ENCODE measurements at places on chromosomes 16 and 17. TPM values are rescaled to one million over a fixed set of nuclear protein-coding genes. Genes with fewer than 3 reads are reported as not detected.

The KRT33A gene
- total RNA-seq = not detected

The IGSF6 gene
- not detected for total RNA-seq

The GPR139 gene
- not detected for total RNA-seq

The C16orf95 gene
- 3.3 TPM for total RNA-seq

GRCh38 chr17:71846561-71847110 is 274.2 kb upstream of the SOX9 start:
- DNase-seq = peak; percentile 29

DNA sequence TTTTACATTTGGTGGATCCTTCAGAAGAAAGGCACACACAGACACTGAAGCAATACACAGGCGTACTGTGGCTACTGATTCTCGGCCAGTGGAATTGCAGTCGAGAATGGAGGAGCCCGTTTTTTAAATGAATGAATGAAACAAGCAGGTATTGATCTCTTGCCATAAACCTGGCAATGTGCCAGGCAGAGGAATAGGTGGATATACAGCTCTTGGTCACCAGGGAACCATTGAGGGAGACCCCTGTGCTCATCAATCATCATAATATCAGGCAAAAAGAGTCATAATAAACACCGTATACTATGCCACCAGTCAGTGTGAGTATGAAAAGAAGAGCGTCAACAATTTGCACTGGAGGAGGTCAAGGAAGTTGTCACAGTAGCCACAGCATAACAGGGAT is 140.3 kb upstream of the FOXF1 start:
- DNase-seq = no peak

DNA sequence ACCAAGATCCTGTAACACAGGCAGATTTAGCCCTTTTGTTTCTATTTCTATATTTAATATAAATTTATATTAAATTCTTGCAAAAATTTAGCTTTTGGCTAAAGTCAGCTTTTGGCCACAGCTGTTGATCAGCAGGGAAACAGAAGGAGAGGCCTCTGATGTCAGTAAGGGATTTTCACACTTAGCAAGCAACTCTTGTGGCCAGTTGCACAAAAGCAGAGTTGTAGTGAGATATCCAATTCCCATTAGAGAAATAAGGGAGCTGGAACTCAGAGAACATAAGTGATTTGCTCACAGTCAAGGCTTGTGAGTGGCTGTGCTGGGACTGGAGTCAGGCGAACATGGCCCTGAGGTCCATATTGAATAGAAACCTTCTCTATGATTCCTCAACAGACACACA is 16.7 kb upstream of the HEATR6 start:
- DNase-seq = no peak

- no peak for DNase-seq
Observed at GRCh38 chr17:4214157-4214556, 49.6 kb downstream of the ANKFY1 start.

- peak; percentile 59 for DNase-seq
Observed at GRCh38 chr17:1232786-1233185, 37.5 kb upstream of the BHLHA9 start.

DNA sequence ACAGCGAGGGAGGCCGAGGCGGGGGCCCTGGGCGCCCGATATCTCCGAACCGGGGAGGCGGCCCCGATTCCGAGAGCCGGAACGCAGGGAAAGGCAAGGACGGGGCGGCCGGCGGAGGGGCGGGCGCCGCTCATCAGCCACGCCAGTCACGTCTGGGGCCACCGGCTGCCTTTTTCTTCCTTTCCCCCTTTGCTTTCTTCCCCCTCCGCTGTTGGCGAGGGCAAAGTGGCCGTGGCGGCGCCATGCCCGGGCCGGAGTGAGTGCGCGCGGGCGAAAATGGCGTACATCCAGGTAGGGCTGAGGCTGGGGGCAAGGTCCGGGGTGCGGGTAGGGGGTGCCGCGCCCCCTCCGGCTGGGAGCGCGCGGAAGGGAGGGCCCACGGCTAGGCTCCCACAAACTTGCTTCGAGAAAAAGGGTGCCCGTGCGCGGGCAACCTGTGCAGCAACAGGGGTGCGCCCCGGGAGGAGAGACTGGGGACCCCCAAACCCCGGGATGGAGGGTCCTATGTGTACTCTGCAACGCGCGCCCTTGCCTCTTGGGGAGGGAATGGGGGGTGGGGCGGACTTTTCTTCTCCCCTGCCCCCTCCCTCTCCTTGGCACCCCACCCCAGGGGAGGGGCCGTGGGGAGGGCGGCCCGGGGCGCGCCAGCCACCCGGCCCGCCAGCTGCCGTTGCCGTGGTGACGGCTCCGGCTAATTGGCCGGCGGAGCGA is 486 bp downstream of the SYT17 start:
- DNase-seq = no peak

GRCh38 chr16:2438121-2438520 is 8.9 kb downstream of the CCNF start:
- no peak for DNase-seq

- peak; percentile 90 for DNase-seq
Observed at GRCh38 chr16:57807968-57808528, 5.8 kb upstream of the KIFC3 start.

DNA sequence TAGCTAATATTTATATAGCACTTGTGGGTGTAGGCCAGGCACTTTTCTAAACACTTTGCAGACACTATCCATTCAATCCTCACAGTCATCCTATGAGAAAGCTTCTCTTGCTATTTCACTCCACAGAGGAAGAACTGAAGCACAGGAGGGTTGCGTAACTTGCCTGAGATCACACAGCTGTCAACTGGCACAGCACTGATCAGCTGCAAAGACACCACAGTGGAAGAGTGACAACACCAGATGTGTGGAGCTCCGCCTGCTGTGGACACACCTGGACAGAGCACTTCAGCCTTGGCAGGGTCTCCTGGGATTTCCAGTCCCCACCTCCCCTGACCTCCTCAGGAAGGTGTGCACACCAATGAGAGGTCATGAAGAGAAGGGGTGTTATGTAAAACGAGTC is 13.3 kb upstream of the CNEP1R1 start:
- no peak for DNase-seq

DNA sequence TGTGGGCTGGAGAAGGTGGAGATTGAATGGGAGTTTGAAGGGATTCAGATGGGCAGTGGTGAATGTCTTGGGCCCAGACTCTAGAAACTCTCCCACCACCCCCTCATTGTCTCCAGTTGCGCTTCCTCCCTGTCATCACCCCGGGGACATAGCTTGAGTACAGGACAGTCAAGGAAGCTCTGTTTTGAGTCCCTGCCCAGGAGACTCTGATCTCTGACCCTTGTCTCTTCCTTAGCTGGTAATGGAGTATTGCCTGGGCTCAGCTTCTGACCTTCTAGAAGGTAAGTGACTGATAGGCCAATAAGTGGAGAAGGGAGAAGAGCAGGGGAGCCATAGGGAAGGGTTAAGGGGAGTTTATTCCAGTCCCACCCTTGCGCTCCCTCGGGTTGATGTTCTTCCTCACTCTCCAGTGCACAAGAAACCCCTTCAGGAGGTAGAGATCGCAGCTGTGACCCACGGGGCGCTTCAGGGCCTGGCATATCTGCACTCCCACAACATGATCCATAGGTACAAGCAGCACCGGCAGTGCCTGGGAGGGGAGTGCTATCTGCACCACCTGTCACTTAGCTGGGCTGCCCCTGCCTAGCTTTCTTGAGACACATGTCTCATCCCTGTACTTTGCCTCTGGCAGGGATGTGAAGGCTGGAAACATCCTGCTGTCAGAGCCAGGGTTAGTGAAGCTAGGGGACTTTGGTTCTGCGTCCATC is 5.0 kb downstream of the TAOK2 start:
- DNase-seq = no peak

- DNase-seq = no peak
Observed at GRCh38 chr17:38597375-38597774, 8.4 kb downstream of the SRCIN1 start.

GRCh38 chr17:55959756-55960155 is 193.5 kb upstream of the ANKFN1 start:
- no peak for DNase-seq

GRCh38 chr17:42989141-42989540 is 8.8 kb downstream of the RUNDC1 start:
- DNase-seq = no peak

- DNase-seq = no peak
Observed at GRCh38 chr16:11169641-11170040, 86.4 kb downstream of the SOCS1 start.

DNA sequence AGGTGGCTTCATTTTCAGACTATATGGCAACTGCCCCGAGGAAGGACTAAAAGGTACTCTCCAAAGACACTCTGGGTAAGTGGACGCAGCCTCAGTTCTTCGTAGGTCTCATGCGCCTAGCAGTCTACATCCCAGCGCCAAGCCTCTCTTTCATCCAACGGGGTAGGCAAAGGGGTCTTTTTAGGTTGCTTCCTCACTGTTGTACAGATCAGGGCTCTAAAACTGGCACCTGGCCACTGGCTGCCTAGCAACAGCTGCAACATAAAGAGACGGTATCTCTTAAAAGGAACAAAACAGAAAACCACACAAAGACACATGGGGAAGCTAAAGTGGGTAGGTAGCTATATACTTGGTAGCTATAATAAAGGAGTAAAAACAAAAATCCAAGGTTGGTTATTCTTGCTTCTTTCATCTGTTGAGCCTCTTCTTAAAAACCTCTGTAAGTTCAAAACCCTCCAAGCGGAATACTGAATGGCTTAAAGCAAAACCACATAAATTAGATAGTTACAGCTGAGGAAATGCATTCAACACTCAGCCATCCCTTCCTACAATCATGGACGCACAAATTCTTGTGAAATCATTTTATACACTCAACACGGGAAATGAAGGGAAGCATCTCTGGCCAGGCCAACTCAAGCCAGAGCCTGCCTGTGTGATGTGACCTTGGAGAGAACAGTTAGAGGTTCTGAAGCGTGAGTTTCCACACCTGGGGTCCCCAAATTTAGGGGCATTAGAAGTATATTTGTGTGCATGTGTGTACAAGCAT is 22.7 kb downstream of the CYTH1 start:
- peak; percentile 72 for DNase-seq

GRCh38 chr16:56918467-56919012 is 13.4 kb upstream of the HERPUD1 start:
- DNase-seq = peak; percentile 19

DNA sequence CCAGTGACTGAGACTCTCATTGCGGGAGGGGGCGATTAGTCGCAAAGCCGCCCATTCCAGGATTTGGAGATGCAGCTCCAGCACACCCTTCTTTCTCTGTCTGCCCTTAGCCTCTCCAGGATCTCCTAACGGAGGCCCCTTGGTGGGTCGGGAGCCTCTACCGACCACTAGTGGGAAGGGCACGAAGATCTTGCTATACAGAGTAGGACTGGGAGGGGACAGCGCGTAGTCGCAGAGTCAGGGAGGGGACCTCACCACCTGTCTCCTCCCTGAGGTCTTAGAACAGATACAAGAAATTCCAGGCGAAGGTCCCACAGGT is 588 bp upstream of the SMTNL2 start:
- DNase-seq = no peak

DNA sequence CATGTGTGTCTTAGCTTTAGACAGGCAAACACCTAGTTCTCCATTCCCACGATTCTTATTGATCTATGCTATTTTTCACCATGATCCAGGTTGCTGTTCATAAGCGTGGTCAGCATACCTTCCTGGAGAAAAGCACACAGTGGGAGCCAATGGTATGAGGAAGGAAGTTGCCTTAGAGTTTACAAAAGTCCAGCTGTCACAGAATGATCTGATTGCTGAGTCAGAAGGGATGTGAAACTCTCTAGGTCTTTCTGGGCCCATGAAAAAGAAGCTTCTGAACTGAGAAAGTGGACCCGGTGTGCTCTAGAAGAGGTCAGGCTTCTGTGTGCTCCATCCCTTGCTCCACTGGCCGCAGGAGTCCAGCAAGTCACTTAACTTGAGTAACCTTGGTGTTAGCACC is 71.0 kb upstream of the CCL1 start:
- no peak for DNase-seq

GRCh38 chr17:57908278-57908677 is 46.9 kb downstream of the CUEDC1 start:
- DNase-seq = no peak

GRCh38 chr17:10073941-10074340 is 124.5 kb downstream of the GAS7 start:
- no peak for DNase-seq

DNA sequence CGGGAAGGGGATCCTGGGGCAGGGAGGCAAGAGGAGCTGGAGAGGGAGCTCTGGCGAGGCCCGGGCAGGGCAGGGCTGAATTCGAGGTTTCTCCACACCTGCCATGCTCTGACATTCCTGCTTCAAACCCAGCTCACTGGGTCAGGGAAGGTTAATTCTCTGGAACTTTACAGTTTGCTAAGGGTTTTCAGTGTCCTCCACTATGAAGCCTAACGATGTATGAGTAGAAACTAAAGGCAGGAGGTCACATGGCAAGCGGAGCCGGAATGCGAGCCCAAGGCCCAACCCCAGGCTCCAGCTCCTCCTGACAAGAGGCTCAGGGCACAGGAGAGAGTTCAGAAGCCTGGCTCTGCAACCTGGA is 29.2 kb downstream of the DCAKD start:
- DNase-seq = no peak

GRCh38 chr17:81397314-81398175 is 2.3 kb downstream of the BAHCC1 start:
- no peak for DNase-seq

DNA sequence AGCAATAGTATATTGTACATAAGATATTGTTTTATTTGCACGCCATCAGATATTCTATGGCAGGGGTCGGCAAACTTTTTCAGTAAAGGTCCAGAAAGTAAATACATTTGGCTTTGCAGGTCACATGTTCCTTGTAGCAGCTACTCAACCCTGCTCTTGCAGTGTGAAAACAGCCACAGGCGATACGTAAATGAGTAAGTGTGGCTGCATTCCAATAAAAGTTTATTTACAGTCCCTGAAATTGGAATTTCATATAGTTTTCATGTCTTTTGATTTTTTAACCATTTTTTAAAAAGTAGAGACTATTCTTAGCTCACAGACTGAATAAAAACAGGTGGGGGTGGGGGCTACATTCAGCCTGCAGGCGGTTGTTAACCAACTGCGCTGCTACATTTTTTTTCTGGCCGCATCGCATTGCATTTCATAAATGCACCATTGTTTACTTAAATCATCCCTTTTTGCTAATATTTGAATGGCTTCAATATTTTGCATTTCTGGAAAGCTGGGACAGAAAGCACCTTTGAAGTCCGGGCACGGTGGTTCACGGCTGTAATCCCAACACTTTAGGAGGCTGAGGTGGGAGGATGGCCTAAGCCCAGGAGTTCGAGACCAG is 50.5 kb upstream of the HAPSTR1 start:
- no peak for DNase-seq

DNA sequence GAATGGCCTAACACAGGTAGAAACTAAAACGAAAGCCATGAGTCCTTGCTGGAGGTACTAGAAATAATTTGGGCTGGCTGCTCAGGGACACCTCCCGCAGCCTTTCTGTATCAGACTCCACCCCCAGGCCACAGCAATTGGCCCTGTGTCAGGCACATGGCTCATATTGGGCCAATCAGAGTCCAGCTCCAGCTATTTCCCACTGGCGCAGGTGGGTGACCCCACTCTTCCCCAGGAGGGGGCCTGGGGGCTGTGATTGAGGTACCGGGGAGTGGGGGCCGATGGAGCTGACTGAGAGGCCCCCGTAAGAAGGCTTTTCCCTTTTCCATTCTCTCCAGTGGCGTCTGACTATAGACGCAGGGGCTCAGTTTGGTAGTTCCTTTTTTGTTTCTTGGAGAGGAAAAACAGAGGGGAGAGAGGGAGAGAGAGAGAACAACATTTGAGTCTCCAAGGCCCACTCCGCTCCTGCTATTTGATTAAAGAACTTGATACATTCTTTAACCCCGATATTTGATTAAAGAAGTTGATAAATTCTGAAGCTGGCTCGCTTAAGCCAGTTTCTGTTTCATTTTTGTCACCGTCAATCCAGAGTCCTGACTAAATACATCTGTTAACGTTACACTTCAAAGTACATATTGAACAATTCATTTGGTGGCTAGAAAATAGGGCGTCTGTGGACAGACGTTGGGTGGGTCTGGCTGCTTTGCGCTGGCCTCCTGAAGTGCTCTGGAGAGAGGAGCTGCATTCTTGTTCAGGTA is 26.3 kb downstream of the FOXL1 start:
- DNase-seq = no peak
